ENCODE measurements at places on chromosomes 6 and 20.
A peak's percentile ranks its signal among the peaks of the same experiment; 100 is the strongest.

DNA sequence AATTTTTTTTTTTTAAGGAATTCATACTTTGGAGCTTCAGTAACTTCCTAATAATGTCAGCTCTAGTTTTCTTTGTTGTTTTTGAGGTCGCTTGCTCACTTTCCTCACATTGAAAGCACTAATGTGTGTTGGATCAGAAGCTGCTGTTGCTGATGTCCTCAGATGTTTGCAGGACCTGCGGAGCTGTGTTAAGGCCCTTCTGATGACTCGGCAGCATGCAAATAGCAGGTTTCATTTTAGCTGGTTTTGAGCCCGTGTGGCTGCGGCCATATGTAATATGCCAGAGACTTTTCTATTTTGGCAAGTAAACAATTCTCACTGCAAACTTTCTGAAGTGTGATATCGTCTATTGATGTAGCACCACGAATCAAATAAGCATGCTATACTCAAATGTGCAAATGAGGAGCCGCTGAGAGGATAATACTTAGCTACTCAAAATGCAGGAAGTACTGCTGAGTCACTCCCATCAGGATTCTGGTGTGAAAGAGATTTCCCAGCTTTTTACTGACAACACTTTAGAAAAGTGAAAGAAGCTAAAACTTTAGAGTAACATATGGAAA, 187.8 kb downstream of the SASH1 start:
- H3K36me3 ChIP-seq, result peaks cover 3% of the 10 kb centered on the region
- peaks cover 14% of the 10 kb centered on the region for H3K4me1 ChIP-seq
- H3K27me3 ChIP-seq, result no peaks in the 10 kb centered on the region
- H3K4me3 ChIP-seq, result no peak overlapping the region
- no peak overlapping the region for H3K27ac ChIP-seq

DNA sequence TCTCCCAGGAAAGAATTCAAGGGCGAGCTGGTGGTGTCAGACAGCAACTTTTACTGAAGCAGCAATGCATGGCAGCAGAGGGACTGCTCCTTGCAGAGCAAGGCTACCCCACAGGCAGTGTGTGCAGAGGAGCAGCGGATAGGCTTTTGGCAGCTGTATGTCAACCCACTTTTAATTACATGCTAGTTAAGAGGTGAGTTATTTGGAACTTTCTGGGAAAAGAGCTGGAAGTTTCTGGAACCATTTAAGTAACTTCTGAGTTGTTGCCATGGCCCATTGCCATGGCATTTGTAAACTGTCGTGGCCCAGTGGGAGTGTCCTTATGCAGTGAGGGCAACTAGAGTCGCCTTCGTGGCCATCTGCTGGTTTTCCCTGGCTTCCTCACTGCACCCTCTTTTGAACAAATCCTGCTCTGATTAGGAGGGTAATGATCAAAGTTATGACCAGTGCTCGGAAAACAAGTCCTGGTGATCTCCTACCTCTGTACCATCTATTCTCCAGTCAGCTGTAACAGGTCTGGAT, 34.0 kb downstream of the BPIFB4 start:
- H3K4me1 ChIP-seq, result no peaks in the 10 kb centered on the region
- H3K27me3 ChIP-seq, result peaks cover 62% of the 10 kb centered on the region
- no peak overlapping the region for H3K4me3 ChIP-seq

GRCh38 chr6:166691199-166691598, 64.1 kb upstream of the RPS6KA2 start:
- peaks cover 20% of the 10 kb centered on the region for H3K4me1 ChIP-seq
- DNase-seq, result peak; percentile 44
- peak overlapping the region; percentile 19 for H3K27ac ChIP-seq
- no peaks in the 10 kb centered on the region for H3K36me3 ChIP-seq
- H3K27me3 ChIP-seq, result peaks cover 3% of the 10 kb centered on the region
- H3K4me3 ChIP-seq, result peak overlapping the region; percentile 4

DNA sequence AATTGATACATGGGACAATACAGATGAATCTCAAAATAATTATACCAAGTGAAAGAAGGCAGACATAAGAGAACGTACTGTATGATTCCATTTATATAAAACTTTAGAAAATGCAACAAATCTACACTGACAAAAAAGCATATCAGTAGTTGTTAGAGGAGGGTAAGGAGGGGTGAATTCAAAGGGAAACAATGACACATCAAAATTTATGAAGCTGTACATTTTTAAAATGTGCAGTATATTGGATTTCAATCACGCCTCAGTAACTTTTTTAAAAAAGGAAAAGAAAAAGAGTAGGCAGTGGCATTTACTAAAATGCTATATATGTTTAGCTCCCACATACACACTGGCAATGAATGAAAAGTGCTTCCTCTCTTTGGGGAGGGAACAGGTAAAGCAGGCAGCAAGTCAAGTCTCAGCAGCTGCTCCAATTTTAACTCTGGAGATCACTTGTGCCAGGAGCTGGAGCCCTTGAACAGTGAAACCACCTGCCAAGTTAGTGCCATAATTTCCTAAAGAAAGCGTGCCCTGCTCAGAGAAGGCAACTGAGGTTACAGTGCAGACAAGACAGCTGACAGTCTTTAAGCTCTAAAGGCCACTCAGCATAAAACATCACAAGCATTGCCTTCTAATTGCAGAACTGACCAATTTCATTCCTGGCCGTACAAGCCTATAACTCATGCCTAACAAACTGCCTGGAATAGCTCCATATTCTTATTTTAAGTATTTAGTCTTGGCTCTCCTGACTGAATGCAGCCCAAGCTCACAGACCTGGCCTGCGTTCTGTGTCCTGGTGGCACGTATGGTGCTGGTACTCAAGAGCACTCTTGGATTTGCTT, 10.9 kb downstream of the FKBP1A start:
- no peak overlapping the region for H3K27ac ChIP-seq
- peaks cover 32% of the 10 kb centered on the region for H3K4me1 ChIP-seq
- no peak overlapping the region for H3K4me3 ChIP-seq
- no peaks in the 10 kb centered on the region for H3K36me3 ChIP-seq
- no peaks in the 10 kb centered on the region for H3K27me3 ChIP-seq
- no peak for DNase-seq

GRCh38 chr6:113805811-113806495, 51.2 kb upstream of the MARCKS start:
- no peak overlapping the region for H3K4me3 ChIP-seq
- no peak overlapping the region for H3K27ac ChIP-seq
- no peaks in the 10 kb centered on the region for H3K4me1 ChIP-seq
- H3K36me3 ChIP-seq, result no peaks in the 10 kb centered on the region
- DNase-seq, result no peak

- no peak for DNase-seq
- H3K4me3 ChIP-seq, result no peak overlapping the region
- H3K27me3 ChIP-seq, result no peaks in the 10 kb centered on the region
- peaks cover 9% of the 10 kb centered on the region for H3K4me1 ChIP-seq
Observed at GRCh38 chr6:35678021-35678654, 10.6 kb downstream of the FKBP5 start.

GRCh38 chr6:149078211-149078782, 239.2 kb upstream of the TAB2 start:
- H3K27ac ChIP-seq, result no peak overlapping the region
- no peaks in the 10 kb centered on the region for H3K4me1 ChIP-seq
- no peak overlapping the region for H3K4me3 ChIP-seq
- no peaks in the 10 kb centered on the region for H3K27me3 ChIP-seq
- H3K36me3 ChIP-seq, result no peaks in the 10 kb centered on the region

GRCh38 chr20:25382704-25383370, 7.8 kb downstream of the ABHD12 start:
- H3K4me3 ChIP-seq, result no peak overlapping the region
- DNase-seq, result no peak
- H3K27ac ChIP-seq, result no peak overlapping the region
- no peaks in the 10 kb centered on the region for H3K4me1 ChIP-seq
- no peaks in the 10 kb centered on the region for H3K27me3 ChIP-seq

GRCh38 chr6:38833320-38833719, 118.2 kb downstream of the DNAH8 start:
- no peak for DNase-seq
- H3K27me3 ChIP-seq, result peaks cover 13% of the 10 kb centered on the region
- no peak overlapping the region for H3K27ac ChIP-seq
- H3K4me1 ChIP-seq, result no peaks in the 10 kb centered on the region

GRCh38 chr6:156807795-156808194, 30.6 kb downstream of the ARID1B start:
- no peaks in the 10 kb centered on the region for H3K27me3 ChIP-seq
- H3K4me3 ChIP-seq, result no peak overlapping the region
- no peaks in the 10 kb centered on the region for H3K4me1 ChIP-seq
- DNase-seq, result no peak
- H3K27ac ChIP-seq, result no peak overlapping the region

DNA sequence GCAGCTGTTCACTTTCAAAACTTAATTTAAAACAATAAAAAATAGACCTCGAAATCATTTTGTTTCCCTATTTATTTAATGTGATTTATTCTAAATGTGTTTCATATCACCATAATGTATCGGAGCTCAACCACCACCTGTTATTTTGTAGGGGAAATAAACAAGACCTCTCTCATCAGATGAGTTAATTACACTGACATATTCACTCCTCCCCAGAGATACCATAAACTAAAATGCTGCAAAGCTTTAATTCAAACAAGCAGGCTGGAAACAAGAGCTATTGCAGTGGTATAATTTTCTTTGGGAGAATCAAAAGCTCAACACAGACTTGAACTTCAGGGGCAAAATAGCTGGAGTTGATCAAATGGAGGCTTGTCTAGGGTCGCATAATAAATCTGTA, 303.5 kb upstream of the TSHZ2 start:
- DNase-seq, result no peak
- no peaks in the 10 kb centered on the region for H3K4me1 ChIP-seq
- no peak overlapping the region for H3K27ac ChIP-seq
- H3K4me3 ChIP-seq, result no peak overlapping the region
- H3K27me3 ChIP-seq, result no peaks in the 10 kb centered on the region

DNA sequence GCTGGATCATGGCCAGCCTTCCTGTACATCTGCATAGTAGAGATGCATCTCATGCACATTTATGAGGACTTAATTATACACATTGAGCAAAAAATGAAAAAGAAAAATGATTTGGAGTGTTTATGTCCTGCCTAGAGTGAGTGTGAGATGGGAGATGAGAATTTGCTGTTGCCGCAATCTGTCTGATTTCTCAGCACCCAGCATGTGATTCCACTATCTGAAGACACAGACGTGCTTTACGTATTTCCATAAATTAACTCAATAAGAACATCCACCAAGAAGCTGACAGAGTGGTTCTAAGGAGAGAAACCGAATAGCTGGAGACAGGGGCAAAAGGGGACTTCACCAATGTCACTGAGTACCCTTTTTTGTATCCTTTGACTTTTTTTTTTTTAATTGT, 15.2 kb downstream of the EDEM2 start:
- no peak for DNase-seq
- no peak overlapping the region for H3K4me3 ChIP-seq
- H3K27ac ChIP-seq, result no peak overlapping the region

DNA sequence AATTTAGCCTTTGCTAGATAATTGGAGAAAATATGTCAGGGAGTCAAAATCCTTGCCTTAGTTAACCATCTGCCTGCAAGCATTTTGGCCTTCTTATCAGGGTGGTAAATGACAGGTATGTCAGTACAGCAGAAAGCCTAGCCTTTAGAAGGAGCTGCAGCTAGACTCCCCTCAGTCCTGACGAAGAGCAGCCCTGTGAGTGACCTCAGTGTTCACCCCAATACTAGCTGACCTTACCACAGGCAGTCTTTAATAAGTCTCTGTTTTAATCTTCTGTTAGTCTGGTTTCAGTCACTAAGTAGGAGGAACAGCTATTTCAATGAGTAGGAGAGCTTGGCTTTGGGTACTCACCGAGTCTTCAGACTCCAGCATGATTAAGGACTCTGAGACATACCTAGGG, 340.0 kb upstream of the FLRT3 start:
- DNase-seq, result no peak
- no peaks in the 10 kb centered on the region for H3K4me1 ChIP-seq
- H3K27me3 ChIP-seq, result no peaks in the 10 kb centered on the region
- H3K27ac ChIP-seq, result no peak overlapping the region
- H3K4me3 ChIP-seq, result no peak overlapping the region

- H3K27ac ChIP-seq, result no peak overlapping the region
- no peak for DNase-seq
- H3K27me3 ChIP-seq, result peaks cover 34% of the 10 kb centered on the region
- H3K36me3 ChIP-seq, result no peaks in the 10 kb centered on the region
- H3K4me3 ChIP-seq, result no peak overlapping the region
Observed at GRCh38 chr6:18545726-18546125, 158.6 kb downstream of the RNF144B start.

DNA sequence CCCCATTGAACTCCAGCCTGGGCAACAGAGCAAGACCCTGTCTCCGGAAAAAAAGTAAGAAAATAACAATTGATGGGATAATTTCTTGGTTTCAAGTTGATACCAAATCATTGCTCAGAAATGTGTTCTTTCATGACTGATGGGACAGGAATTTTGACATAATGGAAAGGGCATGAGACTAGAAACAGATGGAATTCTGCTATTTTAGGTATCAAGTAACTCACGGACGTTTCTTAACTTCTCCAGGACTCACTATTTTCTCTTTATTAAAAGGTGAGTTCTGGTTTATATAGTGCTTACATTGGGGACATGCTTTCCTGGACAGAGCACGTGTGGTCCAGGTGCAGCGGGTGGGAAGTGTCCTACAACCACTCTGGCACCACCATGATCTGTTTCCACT, 6.0 kb upstream of the DSP start:
- H3K36me3 ChIP-seq, result no peaks in the 10 kb centered on the region
- DNase-seq, result no peak
- no peak overlapping the region for H3K27ac ChIP-seq
- H3K4me1 ChIP-seq, result no peaks in the 10 kb centered on the region
- H3K27me3 ChIP-seq, result no peaks in the 10 kb centered on the region

GRCh38 chr6:37038292-37039198, 33.1 kb downstream of the FGD2 start:
- H3K4me3 ChIP-seq, result no peak overlapping the region
- H3K27me3 ChIP-seq, result no peaks in the 10 kb centered on the region
- peak overlapping the region; percentile 81 for H3K27ac ChIP-seq
- no peaks in the 10 kb centered on the region for H3K36me3 ChIP-seq
- no peak for DNase-seq
- H3K4me1 ChIP-seq, result peaks cover 10% of the 10 kb centered on the region

- H3K27me3 ChIP-seq, result no peaks in the 10 kb centered on the region
- no peak for DNase-seq
- no peak overlapping the region for H3K27ac ChIP-seq
- H3K4me3 ChIP-seq, result no peak overlapping the region
- H3K4me1 ChIP-seq, result no peaks in the 10 kb centered on the region
Observed at GRCh38 chr20:64025101-64025825, 10.7 kb upstream of the C20orf204 start.

DNA sequence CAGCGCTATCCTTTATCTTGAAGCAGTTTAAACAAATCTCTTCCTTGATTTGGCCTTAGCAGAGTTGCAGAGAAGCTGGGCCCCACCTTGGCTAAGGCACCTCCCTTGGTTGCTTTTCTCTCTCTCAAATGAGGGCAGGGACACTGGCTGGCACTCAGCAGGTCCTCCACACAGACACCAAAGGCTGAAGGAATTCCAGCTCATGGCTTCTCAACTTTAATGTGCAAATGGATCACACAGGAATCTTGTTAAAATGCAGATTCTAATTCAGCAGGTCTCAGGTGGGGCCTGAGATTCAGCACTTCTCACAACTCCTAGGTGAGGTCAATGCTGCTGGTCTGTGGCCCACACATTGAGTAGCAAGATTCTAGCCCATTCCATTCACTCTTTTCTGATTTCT, 25.7 kb downstream of the RIMS4 start:
- H3K4me3 ChIP-seq, result no peak overlapping the region
- no peaks in the 10 kb centered on the region for H3K36me3 ChIP-seq
- H3K4me1 ChIP-seq, result no peaks in the 10 kb centered on the region
- peaks cover 94% of the 10 kb centered on the region for H3K27me3 ChIP-seq
- DNase-seq, result no peak
- no peak overlapping the region for H3K27ac ChIP-seq

- peak overlapping the region; percentile 88 for H3K4me3 ChIP-seq
- peaks cover 30% of the 10 kb centered on the region for H3K4me1 ChIP-seq
- peak; percentile 88 for DNase-seq
- no peaks in the 10 kb centered on the region for H3K27me3 ChIP-seq
- peaks cover 88% of the 10 kb centered on the region for H3K36me3 ChIP-seq
- peak overlapping the region; percentile 96 for H3K27ac ChIP-seq
Observed at GRCh38 chr20:58891086-58891717, 38.7 kb downstream of the GNAS start.

All from Calu3 (cell line).